ENCODE measurements at places on chromosomes 1 and 21. TPM values are rescaled to one million over a fixed set of nuclear protein-coding genes. Genes with fewer than 3 reads are reported as not detected.

CFHR2 gene
- not detected for total RNA-seq

GRCh38 chr21:16117851-16118590 is 388.2 kb downstream of the USP25 start:
- DNase-seq = no peak

DNA sequence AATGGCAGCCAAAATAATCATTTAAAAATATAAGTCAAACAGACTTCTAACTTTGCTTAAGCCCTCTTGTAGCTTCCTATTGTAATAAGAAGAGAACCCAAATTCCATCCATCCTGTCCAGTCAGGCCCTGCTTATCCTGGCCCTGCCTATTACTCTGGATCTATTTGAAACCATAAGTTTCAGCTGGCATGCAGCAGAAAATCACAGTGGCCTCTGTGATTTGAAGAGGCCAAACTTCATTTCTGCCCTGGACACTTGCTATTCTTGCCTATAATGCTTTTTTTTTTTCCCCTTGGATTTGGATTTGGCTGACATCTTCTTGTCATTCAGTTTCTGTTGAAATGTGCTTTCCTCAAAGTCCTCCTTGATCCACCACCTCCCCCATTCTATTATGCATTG is 642.8 kb downstream of the USP25 start:
- no peak for DNase-seq

GRCh38 chr1:165533254-165533653 is 10.5 kb upstream of the LRRC52 start:
- DNase-seq = no peak

DNA sequence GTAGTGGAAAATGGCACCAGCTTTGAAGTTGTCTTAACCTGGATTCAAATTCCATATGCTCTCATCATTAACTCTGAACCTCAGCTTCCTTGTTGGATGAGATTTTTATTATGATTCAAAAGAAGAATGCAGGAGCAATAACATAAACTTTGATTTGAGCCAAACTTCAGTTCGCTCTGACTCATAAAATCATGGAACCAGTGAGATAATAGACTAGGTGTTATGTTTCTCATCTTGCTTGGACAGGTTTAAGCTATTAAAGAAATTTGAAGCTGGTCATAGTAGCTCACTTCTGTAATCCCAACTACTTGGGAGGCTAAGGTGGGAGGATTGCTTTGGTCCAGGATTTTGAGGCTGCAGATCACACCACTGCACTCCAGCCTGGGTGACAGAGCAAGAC is 172.8 kb downstream of the CLEC20A start:
- no peak for DNase-seq

DNA sequence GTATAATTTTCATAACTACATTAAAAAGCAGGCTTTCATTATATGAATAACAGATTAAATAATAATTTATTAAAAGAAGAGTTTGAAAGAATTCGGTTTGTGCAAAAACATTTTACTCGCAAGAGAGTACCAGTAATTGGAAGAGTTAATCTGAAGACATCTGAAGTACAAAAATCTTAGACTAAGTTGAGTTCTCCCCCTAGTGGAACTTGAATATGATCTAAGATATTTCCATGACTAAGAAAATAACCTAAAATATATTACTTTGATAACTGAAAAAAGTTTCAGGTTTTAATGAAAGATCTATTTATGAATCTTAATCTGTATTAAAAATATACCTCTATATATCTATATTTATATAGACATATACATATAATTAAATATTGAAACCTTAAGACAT is 112.5 kb upstream of the GFI1 start:
- no peak for DNase-seq

- peak; percentile 43 for DNase-seq
Observed at GRCh38 chr1:107964336-107965109, 457 bp downstream of the VAV3 start.

GRCh38 chr1:10456048-10456447 is 6.2 kb downstream of the CORT start:
- DNase-seq = no peak

Data from Right ventricle myocardium superior (tissue), 1 donor.